ENCODE measurements at places on chromosomes 6 and 20. TPM values are rescaled to one million over a fixed set of nuclear protein-coding genes. Genes with fewer than 3 reads are reported as not detected.

DNA sequence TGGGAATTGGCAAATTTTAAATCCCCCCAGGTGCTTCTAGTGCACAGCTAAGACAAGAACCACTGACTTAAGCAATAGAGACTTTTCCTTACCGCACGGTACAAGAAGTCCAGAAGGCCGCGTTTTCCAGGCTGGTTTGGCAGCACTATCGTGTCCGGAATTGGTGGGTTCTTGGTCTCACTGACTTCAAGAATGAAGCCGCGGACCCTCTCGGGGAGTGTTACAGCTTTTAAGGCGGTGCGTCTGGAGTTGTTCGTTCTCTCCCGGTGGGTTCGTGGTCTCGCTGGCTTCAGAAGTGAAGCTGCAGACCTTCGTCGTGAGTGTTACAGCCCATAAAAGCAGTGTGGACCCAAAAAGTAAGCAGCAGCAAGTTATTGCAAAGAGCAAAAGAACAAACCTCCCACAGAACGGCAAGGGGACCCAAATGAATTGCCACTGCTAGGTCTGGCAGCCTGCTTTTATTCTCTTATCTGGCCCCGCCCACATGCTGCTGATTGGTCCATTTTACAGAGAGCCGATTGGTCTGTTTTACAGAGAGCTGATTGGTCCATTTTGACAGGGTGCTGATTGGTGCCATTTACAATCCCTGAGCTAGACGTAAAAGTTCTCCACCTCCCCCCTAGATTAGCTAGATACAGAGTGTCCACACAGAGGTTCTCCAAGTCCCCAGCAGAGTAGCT is 264.5 kb downstream of the PREX1 start:
- DNase-seq: no peak

- DNase-seq: peak; percentile 62
Measured at GRCh38 chr6:6784514-6785162, 196.1 kb downstream of the LY86 start.

MYLK4 gene
- 0.93 TPM for total RNA-seq

ARMC12 gene
- 2.6 TPM for total RNA-seq

MYLK2 gene
- 0.32 TPM for total RNA-seq
